Thymus (tissue), 14 donors: ENCODE measurements at places on chromosomes 7 and 10.

DNA sequence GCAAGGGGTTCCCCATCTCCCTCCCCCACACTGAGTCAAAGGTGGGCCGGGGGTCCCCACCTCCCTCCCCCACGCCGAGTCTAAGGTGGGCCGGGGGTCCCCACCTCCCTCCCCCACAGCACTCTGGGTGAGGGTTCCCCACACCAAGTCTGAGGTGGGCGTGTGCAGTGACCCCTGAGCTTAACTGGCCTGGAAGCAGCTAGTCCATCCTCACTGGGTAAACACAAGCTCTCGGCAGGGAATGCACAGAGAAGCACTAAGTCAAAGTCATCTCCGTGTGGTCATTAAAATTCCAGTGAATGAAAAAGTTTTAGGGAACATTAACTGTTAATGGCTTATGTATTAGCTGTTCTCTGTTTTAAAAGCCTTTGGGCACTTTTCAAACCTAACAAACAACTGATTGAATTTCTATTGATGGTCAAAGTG lies 43.7 kb upstream of the PRKAR1B start:
- DNase-seq, result no peak

DNA sequence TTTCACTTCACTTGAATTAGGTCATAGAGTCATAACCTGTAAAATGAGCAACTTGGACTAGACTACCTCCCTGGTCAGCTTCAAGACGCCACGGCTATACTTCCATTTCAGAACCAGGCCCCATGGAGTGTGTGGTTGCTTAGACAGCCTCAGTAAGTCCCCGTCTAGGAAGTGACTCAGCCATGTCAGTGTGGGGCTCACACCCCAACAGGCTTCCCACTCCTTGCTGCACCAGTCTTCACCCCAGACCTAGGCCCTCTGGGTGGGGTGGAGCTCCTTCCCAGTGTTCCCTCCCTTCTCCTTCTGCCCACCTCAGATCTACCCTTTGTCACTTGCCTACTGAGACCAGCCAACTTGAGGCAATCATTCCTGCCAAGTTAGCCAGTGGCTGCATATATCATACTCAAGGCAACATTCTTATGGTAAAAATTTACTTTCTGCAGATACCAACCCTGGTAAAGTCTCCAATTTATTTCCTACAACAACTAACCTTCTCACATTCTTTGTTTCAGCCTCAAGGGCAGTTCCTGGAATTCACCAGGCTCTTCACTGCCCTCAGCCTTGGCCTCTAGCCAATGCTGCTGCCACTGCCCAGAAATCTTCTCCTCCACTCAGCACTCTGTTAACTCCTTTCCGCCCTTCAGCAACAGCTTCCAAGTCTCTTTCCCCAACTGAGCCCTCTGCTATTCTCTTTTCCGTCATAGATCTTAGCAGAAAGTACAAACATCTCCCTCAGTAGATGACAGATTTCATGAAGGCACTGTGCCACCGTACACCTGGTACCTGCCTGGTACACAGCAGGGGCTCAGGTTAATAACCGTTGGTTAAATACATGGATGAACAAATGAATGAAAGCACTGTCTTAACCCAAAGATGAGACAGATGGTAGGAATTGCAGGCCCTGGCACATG lies 31.3 kb upstream of the ZNRF2 start:
- DNase-seq, result no peak

GRCh38 chr7:35505066-35505465 lies 189.9 kb downstream of the HERPUD2 start:
- no peak for DNase-seq

- DNase-seq, result no peak
Measured at GRCh38 chr10:101573885-101574753, 13.9 kb downstream of the POLL start.

DNA sequence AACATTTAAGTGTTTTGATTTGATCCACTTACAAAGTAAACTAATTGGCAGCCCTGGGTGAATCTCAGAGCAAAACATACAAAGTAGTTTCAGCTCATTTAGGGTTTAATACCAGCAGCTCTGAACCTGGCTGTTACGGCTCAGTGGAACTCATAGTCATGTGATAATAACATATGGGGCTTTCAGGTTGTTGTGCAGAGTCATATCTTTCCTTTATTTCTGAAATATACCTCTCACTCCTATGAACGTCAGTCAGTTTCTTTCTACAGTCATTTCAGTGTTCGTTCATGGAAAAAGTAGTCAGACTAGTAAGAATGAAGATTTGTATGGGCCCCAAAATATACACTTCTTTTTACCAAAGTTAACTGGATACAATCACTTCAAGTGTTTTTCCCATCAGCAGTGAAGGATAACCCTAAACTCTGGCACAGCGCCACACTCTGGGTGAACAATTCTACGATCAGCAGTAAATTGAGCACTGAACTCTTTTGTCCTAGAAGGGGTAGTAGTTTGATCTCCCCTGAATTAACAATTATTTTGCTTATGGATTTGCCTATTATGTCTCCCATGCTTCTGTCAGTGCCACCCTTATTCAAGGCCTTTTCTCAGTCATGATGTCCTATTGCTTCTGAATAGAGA lies 218.6 kb downstream of the THSD7A start:
- no peak for DNase-seq

DNA sequence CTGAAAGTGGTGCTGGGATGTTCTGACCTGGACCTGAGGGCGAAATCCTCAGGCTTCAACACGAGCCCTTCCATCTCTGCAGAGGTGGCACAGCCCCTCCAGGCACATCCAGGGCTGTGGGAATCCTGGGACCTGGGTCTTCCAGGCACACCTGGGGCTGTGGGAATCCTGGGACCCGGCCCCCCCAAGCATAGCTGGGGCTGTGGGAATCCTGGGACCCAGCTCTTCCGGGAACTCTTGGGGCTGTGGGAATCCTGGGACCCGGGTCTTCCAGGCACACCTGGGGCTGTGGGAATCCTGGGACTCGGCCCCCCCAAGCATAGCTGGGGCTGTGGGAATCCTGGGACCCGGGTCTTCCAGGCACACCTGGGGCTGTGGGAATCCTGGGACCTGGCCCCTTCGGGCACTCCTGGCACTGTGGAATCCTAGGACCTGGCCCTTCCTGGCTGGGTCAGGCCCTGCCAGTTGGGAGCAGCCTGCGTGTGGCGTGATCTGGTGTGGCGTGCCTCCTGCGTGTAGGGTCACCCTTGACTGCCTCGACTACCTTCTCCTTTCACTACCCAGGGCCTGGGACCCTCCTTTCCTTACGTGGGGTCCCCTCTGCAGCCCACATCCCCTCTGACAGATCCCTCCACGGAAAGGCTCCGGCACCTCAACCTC lies 124.0 kb downstream of the WDR37 start:
- DNase-seq, result no peak

- DNase-seq, result no peak
Measured at GRCh38 chr7:76151932-76152331, 49.8 kb upstream of the SRRM3 start.

GRCh38 chr7:32378988-32379387 lies 111.2 kb downstream of the LSM5 start:
- no peak for DNase-seq

GRCh38 chr7:143936087-143937009 lies 1.3 kb downstream of the OR2F2 start:
- DNase-seq, result no peak

DNA sequence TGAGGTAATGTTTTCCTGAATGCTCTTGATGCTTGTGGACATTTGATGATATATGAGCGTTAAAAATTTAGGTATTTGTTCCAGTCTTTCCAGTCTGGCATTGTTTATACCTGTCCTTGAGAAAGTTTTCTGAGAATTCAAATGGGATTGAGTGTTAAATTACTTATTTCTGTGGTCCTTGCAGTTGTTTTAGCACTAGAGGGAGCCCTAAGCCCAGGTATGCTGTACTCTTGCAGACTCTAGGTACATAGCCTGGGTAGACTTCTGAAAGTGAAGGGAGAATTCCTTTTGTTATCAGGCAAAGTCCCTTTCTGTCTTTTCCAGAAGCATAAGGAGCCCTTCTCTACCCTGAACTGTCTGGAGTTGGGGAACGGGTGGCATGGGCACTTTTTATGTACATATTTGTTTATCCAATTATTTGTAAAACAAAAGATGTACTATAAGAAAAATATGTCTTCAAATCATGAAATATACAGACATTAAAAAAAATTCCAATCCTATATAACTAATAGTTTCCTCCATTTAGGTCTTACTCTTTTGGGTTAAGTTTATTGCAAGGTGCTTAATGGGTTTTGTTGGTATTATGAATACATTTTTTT lies 262.1 kb downstream of the ATRNL1 start:
- DNase-seq, result peak; percentile 20

DNA sequence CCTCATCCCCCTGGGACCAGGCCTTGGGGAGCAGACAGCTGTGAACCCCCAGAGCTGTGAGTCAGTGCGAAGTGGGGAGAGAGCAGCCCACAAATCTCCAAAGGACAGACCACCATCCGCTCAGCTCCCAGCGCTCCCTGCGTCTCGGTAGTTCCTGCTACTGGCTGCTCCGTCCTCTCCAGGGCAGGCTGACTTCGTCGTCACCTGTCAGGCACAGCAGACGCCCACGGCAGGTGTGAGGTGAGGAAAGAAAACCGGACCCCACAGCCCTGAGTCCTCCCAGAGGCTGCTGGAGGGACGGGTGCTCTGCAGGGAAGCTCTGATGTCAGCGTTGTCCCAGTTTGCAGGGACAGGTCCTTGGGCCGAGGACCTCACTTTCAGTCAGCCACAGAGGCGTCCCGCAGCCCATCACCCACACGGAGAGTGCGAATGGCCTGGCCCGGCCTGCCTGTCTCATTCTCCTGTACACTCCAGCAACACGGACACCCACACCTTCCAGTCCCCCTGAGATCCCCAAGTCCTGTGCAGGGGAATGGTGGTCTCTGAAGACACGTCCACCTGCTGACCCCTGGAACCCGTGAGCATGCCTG lies 95.2 kb downstream of the DNAJB6 start:
- no peak for DNase-seq

DNA sequence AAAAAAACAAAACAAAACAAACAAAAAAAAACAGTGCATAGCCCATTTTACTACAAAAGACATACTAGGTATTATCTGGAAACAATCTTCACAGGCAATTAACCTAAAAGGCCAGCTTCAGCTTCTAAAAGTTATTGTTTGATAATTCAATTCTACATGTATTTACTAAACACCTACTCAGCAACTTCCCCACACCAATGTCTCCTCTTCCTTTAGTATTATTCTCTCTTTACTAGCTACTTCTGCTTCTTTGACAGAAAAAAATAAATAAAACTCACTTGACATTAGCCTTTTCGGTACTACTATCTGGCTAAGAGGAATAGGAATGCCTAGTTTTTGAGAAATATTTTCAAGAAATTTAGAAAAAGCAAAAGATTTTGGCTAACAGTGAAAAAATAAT lies 2.8 kb downstream of the TM9SF3 start:
- DNase-seq, result no peak

GRCh38 chr10:68135362-68135761 lies 26.1 kb downstream of the MYPN start:
- DNase-seq, result no peak

GRCh38 chr7:17041324-17041723 lies 159.5 kb upstream of the AGR3 start:
- DNase-seq, result peak; percentile 23

- DNase-seq, result no peak
Measured at GRCh38 chr10:102424145-102424544, 3.5 kb downstream of the FBXL15 start.

- no peak for DNase-seq
Measured at GRCh38 chr10:58305821-58306220, 29.0 kb upstream of the UBE2D1 start.

GRCh38 chr7:120985130-120985758 lies 3.3 kb upstream of the CPED1 start:
- DNase-seq, result no peak

DNA sequence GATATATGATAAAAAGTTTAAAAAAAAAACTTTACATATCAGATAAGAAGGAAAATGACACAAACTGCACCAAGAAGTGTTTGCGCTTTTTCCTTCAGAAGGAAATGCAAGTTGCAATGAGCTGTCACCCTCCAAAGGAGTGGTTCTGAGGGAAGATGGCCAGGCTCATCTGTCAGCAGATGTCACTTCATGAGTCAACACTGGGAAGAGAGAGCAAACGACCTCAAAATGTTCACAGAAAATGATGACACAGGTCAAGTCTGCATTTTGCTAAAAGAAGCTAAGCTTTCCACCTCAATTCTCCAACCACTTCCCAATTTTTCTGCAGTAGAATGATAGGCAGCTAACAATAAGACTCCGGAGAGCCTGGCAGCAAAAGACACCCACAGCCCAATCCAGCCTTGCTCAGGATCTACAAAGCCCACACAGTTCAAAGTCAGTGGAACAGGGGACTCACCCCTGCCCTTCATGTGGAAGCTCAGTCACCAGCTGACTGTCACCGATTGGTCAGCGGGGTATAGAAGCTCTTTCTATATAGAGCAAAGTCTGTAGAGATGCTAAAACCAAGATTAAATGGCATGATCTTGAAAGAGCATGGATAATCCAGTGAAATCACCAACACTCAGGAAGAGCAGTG lies 155.1 kb upstream of the NEBL start:
- no peak for DNase-seq

DNA sequence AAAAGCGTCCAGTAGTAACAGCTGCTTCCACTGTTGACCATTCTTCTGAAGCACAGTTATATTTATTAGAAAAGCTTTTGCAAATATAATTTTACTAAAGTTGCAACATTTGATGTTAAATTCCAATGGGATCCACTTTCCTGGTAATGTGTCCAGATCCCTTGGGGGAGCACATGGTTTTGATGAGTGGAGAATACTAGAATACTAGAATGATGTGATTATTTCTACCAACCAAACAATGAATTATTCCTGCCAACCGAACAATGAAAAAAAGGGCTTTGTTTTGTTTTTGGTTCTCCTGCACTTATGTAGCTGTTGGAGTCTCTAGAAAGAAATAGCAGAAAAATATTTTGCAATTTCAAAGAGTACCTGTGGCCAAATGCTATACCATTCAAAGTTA lies 59.1 kb downstream of the BPGM start:
- DNase-seq, result no peak

DNA sequence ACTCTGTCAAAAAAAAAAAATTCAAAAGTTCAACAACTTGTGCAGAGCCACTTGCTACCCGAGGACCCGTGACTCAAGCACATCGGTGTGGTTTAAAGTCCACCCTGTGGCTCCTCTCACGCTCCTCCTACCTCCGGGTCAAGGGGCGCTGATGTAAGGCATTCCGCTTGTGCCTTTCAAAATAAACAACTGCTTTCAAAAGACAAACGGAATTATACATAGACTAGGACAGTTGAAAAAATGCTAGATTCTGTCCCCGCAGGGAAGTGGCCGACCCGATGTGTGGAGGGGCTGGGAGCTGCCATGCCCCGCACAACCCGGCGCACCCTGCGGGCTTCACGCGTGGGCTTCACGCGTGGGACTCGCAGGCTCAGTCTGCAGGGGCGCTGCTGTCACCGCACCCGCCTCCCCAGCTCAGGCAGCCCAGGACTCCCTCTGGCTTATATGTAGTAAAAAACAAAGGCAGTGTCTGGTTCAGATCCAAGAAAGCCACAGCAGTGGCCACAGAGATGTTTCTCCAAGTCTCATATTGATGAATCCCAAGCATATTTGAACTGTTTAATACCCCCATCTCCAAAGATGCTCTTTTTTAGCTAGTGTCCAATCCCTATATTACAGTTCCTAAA lies 239.7 kb upstream of the INHBA start:
- no peak for DNase-seq

GRCh38 chr7:7202375-7202720 lies 20.0 kb downstream of the C1GALT1 start:
- no peak for DNase-seq
